ENCODE measurements at places on chromosomes 4 and X. TPM values are rescaled to one million over a fixed set of nuclear protein-coding genes. Genes with fewer than 3 reads are reported as not detected.

MXD4 gene
- total RNA-seq, result 7.1 TPM

DNA sequence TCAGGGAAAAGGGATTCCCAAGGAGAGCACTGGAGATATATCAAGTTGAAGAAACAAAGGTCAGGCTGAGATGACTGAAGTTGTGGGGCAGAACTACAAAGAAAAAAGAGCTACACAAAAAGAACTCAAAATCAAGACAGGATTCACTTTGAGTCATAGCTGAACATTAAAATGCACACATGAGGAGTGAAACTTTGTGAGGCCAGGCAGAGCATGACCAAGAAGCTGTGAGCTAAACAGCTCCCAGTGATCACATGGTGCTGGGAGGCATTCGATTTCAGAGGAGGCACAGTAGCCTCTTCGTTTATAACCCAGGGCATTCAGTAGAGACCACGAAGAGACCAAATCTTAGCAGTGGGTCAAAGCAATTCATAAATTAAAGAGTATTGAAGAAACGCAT, 145.3 kb downstream of the ATRX start:
- no peak overlapping the region for H3K4me3 ChIP-seq
- no peaks in the 10 kb centered on the region for H3K27me3 ChIP-seq
- H3K4me1 ChIP-seq, result no peaks in the 10 kb centered on the region
- H3K36me3 ChIP-seq, result no peaks in the 10 kb centered on the region
- no peak overlapping the region for H3K27ac ChIP-seq

GRCh38 chr4:3009422-3009821, 46.1 kb downstream of the GRK4 start:
- H3K27me3 ChIP-seq, result no peaks in the 10 kb centered on the region
- H3K36me3 ChIP-seq, result no peaks in the 10 kb centered on the region
- DNase-seq, result no peak

DNA sequence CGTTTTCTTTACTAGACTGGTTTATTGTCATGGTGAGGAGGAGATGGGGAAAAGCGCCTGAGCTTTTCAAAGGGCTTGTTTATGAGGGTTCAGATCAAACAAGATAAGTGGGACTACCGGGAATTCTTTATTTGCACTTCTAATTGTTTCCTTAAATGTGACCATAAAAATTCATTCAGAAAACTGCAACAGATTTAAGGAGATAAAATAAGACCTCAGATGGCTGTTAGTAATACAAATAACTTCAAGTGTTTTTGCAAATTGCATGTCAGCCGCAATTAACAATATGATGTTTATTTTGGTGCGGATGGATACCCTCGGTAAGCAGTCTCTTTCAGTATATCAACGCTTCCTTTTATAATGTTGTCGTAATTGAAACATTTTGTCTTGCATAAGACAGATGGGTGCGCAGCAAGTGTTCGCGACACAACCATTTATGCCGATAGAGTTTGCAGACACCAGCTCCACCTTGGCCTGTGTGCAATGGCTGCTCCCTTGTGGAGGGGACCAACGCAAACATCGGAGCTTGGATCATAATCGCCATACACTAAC, 151.0 kb downstream of the C4orf33 start:
- no peaks in the 10 kb centered on the region for H3K27me3 ChIP-seq
- H3K27ac ChIP-seq, result no peak overlapping the region
- DNase-seq, result no peak
- H3K4me1 ChIP-seq, result peaks cover 26% of the 10 kb centered on the region

MAGEC2 gene
- total RNA-seq, result 2.3 TPM

APLN gene
- total RNA-seq, result 0.81 TPM

SMAD1 gene
- 28.9 TPM for total RNA-seq

NXF2B gene
- total RNA-seq, result not detected

- no peak overlapping the region for H3K4me3 ChIP-seq
- H3K4me1 ChIP-seq, result no peaks in the 10 kb centered on the region
- no peak for DNase-seq
- H3K27ac ChIP-seq, result no peak overlapping the region
- no peaks in the 10 kb centered on the region for H3K27me3 ChIP-seq
Measured at GRCh38 chrX:10076765-10077164, 80.0 kb upstream of the CLCN4 start.

TSR2 gene
- total RNA-seq, result 27.8 TPM

- H3K27ac ChIP-seq, result no peak overlapping the region
- H3K4me3 ChIP-seq, result no peak overlapping the region
- peaks cover 10% of the 10 kb centered on the region for H3K4me1 ChIP-seq
- H3K27me3 ChIP-seq, result no peaks in the 10 kb centered on the region
- DNase-seq, result no peak
Measured at GRCh38 chrX:17053502-17053901, 107.0 kb downstream of the REPS2 start.

DNA sequence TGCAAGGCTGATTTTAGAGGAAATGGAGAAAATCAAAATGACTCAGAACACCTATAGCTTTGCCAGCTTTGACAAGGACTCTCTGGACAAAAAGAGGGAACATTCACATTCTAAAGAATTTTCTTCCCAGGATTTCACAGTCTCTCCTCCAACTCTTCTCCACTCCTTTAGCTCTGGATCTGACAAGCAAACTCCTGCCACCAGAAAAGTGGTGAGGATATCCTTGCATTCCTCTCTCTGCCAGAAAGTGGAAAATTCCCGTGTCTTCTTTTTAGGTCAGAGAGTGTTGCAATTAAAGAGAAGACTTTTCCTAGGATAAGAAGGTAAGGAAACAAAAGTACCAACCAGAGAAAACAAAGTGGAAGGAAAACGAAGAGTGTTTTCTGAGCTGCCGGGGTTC, 16.1 kb upstream of the PDGFRA start:
- no peak for DNase-seq
- H3K27me3 ChIP-seq, result no peaks in the 10 kb centered on the region
- no peak overlapping the region for H3K4me3 ChIP-seq
- no peaks in the 10 kb centered on the region for H3K36me3 ChIP-seq
- H3K4me1 ChIP-seq, result 0 out of 2 replicates have a peak, but pooled peaks cover 1% of the 10 kb centered on the region
- H3K27ac ChIP-seq, result no peak overlapping the region

DNA sequence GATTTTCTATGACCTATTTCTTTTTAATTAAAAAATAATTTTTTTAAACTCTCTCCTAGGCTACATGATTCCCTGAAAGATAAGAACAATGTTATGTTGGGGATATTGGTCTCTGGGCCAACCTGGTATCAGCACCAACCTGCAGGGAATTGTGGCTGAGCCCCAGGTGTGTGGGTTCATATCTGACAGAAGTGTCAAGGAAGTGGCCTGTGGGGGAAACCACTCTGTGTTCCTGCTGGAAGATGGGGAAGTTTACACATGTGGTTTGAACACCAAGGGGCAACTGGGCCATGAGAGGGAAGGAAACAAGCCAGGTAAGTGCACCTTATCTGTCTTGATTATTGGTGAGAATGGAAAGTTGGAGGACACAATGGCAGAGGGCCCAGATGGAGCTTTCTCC, 13.5 kb downstream of the HERC3 start:
- peaks cover 36% of the 10 kb centered on the region for H3K36me3 ChIP-seq
- no peak for DNase-seq
- no peak overlapping the region for H3K27ac ChIP-seq

- no peaks in the 10 kb centered on the region for H3K36me3 ChIP-seq
- no peak overlapping the region for H3K27ac ChIP-seq
Measured at GRCh38 chr4:14827111-14827510, 175.2 kb upstream of the CPEB2 start.

DNA sequence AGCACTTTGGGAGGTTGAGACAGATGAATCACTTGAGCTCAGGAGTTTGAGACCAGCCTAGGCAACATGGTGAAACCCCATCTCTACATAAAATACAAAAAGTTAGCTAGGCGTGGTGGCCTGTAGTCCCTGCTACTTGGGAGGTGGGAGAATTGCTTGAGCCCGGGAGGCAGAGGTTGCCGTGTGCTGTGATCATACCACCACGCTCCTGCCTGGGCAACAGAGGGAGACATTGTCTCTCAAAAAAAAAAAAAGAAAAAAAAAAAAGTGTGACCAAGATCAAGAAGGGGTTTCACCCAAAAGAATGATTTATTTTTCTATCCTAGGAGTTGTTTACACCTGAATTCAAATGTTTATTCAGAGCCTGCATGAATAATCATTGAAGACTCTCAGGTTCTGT, 572.4 kb upstream of the GALNT7 start:
- H3K27me3 ChIP-seq, result no peaks in the 10 kb centered on the region
- no peaks in the 10 kb centered on the region for H3K4me1 ChIP-seq
- H3K36me3 ChIP-seq, result no peaks in the 10 kb centered on the region

- H3K27me3 ChIP-seq, result no peaks in the 10 kb centered on the region
- no peak overlapping the region for H3K4me3 ChIP-seq
- H3K27ac ChIP-seq, result no peak overlapping the region
- H3K4me1 ChIP-seq, result no peaks in the 10 kb centered on the region
- no peak for DNase-seq
Measured at GRCh38 chr4:159178979-159179969, 76.4 kb downstream of the RAPGEF2 start.

UGT2B15 gene
- not detected for total RNA-seq

GRCh38 chr4:2177443-2178093, 64.4 kb downstream of the HAUS3 start:
- DNase-seq, result no peak
- no peaks in the 10 kb centered on the region for H3K4me1 ChIP-seq
- no peaks in the 10 kb centered on the region for H3K27me3 ChIP-seq
- H3K36me3 ChIP-seq, result no peaks in the 10 kb centered on the region
- no peak overlapping the region for H3K4me3 ChIP-seq
- H3K27ac ChIP-seq, result no peak overlapping the region

- H3K4me1 ChIP-seq, result no peaks in the 10 kb centered on the region
- no peaks in the 10 kb centered on the region for H3K27me3 ChIP-seq
Measured at GRCh38 chr4:129747756-129748155, 651.8 kb downstream of the C4orf33 start.

HHIP gene
- 161 TPM for total RNA-seq

STPG2 gene
- total RNA-seq, result not detected

SPANXD gene
- not detected for total RNA-seq

GRCh38 chrX:7485061-7485460, 337.1 kb upstream of the PUDP start:
- no peaks in the 10 kb centered on the region for H3K27me3 ChIP-seq
- H3K27ac ChIP-seq, result no peak overlapping the region
- no peak overlapping the region for H3K4me3 ChIP-seq

GRCh38 chr4:115780835-115781234, 667.4 kb upstream of the NDST4 start:
- H3K4me3 ChIP-seq, result no peak overlapping the region
- H3K36me3 ChIP-seq, result no peaks in the 10 kb centered on the region
- DNase-seq, result no peak
- no peak overlapping the region for H3K27ac ChIP-seq
- no peaks in the 10 kb centered on the region for H3K27me3 ChIP-seq
- H3K4me1 ChIP-seq, result no peaks in the 10 kb centered on the region

GRCh38 chr4:25658357-25658771, 2.7 kb downstream of the SLC34A2 start:
- no peak overlapping the region for H3K27ac ChIP-seq
- no peaks in the 10 kb centered on the region for H3K27me3 ChIP-seq
- H3K36me3 ChIP-seq, result no peaks in the 10 kb centered on the region
- no peak overlapping the region for H3K4me3 ChIP-seq
- H3K4me1 ChIP-seq, result no peaks in the 10 kb centered on the region

DNA sequence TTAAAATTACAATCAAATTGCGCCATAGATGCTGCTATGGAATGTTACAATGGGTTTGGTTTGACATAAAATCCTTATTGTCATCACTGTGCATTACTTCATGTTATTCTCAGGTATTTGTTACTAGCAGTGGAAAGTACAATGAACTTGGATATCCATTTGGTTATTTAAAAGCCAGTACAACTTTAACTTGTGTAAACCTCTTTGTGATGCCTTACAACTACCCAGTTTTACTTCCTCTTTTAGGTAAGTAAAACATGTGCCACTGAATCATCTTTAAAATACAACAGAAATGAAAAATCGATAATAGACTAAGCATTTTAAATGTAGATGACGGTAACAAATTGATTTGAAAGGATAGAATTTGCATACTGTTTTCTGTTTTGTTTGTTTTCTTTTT, 35.6 kb downstream of the INTS6L start:
- no peak overlapping the region for H3K4me3 ChIP-seq
- no peak for DNase-seq
- H3K27me3 ChIP-seq, result no peaks in the 10 kb centered on the region
- no peaks in the 10 kb centered on the region for H3K36me3 ChIP-seq

CLNK gene
- total RNA-seq, result not detected

DNA sequence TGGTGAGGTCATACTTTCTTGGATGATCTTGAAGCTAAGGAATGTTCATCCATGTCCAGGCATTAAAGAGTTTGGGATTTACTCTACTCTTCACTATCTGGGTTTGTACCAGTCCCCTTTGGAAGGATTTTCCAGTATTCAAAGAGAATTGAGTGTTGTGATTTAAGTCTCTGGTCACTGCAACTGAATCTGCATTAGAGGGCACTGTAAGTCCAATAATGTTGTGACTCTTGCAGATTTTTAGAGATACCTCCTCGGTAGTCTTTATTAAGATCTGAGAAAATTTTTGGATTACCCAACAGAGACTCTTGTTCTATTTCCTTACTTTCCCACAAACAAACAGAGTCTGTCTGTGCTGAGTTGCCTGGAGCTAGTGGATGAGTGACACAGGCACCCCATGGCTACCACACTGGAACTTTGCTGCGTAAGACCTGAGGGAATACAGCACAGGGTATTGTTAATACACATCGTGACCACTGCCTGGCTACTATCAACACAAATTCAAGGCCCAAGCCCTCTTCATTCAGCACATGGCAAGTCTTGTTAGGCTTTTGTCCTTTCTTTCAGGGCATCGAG, 357.1 kb upstream of the KLHL4 start:
- no peaks in the 10 kb centered on the region for H3K36me3 ChIP-seq
- no peak for DNase-seq
- H3K27ac ChIP-seq, result no peak overlapping the region
- no peaks in the 10 kb centered on the region for H3K4me1 ChIP-seq

SLC39A8 gene
- total RNA-seq, result 0.13 TPM

BANK1 gene
- 1.1 TPM for total RNA-seq

TRPC3 gene
- total RNA-seq, result 0.89 TPM

GASK1B gene
- total RNA-seq, result 6.5 TPM

GRCh38 chr4:8402181-8402597, 38.3 kb downstream of the ACOX3 start:
- no peak overlapping the region for H3K4me3 ChIP-seq
- peaks cover 6% of the 10 kb centered on the region for H3K4me1 ChIP-seq
- no peaks in the 10 kb centered on the region for H3K27me3 ChIP-seq
- H3K36me3 ChIP-seq, result peaks cover 44% of the 10 kb centered on the region

GRCh38 chr4:147617841-147618691, 869 bp downstream of the TMEM184C start:
- no peaks in the 10 kb centered on the region for H3K27me3 ChIP-seq
- peaks cover 4% of the 10 kb centered on the region for H3K4me1 ChIP-seq
- H3K27ac ChIP-seq, result no peak overlapping the region
- no peak for DNase-seq
- peaks cover 3% of the 10 kb centered on the region for H3K36me3 ChIP-seq

FATE1 gene
- total RNA-seq, result not detected

DNA sequence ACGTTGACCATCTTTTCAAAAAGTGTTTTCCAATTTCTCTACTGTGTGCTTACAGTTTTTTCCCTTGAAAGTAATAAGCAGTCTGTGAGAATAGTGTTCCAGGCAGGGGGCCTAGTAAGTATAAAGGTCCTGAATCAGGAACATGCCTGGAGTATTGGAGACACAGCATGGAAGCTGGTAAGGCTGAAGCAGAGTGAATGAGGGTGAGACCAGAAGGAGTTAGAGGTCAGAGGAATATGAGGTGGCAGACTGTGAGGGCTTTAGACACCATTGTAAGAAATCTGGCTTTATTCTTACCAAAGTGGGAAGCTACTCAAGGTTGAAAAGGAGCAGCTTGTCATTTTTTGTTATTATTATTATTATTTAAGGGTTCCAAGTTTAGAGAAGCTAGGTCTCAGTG, 107.4 kb downstream of the CT47B1 start:
- H3K4me3 ChIP-seq, result no peak overlapping the region
- no peak for DNase-seq
- H3K36me3 ChIP-seq, result no peaks in the 10 kb centered on the region
- H3K27me3 ChIP-seq, result no peaks in the 10 kb centered on the region

FRG2 gene
- total RNA-seq, result 0.66 TPM

Measured in SJCRH30 (cell line).